ENCODE measurements at places on chromosomes 16 and 17.
A peak's percentile ranks its signal among the peaks of the same experiment; 100 is the strongest.

DNA sequence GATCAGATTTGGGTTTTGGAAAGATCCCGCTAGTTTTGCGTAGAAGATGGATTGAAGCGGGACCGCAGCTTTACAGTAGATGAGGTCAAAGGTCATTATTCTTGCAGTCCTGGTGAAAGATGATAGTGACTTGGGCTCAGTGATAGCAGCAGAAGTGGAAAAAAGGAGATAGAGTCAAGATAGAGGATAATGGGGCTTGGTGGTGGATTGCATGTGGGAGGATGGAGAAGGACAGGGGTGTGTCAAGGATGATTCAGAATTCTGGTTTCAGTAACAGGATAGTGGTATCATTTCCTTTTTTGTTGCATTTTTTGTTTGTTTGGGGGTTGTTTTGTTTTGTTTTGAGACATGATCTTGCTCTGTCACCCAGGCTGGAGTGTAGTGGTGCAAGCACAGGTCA, 28.7 kb downstream of the CHD9NB start:
- no peak for DNase-seq

- peak; percentile 20 for DNase-seq
These were observed 1.1 kb upstream of the WBP2 start for GRCh38 chr17:75856062-75856756.

- DNase-seq: no peak
These were observed 224.2 kb downstream of the C16orf78 start for GRCh38 chr16:49597796-49598195.

DNA sequence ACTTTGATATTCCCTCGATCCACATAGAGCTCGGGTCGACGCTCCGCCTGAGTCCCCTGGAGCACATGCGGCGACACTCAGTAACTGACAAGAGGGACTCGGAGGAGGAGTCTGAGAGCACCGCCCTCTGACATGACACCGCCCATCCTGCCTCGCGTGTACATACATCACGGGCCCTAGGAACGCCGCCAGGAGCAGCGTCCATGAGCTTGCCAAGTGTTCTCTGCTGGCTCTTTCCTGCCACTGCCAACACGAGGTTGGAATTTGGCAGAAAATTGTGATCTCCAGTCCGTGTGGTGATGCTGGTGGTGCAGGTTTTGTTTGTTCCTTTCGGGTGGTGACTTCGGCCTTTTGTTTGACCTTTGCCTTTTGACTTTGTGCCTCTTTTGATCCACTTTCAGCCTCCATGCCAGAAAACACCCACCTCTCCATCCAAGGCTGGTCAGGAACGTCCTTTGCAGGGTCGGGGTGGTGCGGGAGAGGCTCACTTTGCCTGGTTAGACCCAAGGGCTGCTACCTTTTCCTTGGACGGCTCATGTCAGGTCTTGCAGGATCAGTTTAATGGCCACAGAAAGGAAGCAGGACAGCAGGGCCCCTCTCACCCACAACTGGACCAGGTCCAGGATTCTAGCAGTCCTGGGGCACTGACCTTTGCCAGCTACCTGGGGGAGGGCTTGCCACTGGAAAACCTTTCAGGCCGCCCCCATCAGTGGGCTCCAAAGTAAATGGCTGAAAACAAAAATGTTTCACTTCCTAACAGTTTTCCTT, 27.6 kb downstream of the ELAC2 start:
- no peak for DNase-seq

- DNase-seq: no peak
These were observed 269.1 kb upstream of the HSBP1 start for GRCh38 chr16:83538707-83539106.

DNA sequence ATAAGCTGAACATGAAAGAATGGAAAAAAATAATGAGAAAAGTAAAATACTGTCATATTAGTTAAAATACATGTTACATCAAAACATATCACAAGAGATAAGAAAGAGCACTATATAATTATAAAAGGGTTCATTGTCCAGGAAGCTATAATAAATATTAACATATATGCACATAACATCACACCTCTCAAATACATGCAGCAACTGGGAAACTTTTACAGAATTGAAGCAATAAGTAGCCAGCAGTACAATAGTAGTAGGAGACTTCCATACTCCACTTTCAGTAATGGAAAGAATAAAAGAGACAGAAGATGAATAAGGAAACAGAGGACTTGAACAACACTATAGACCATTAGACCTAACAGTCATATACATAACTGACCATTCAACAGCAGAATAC, 90.4 kb downstream of the AHSP start:
- no peak for DNase-seq

- DNase-seq: no peak
These were observed 47.3 kb downstream of the UBE2G1 start for GRCh38 chr17:4319221-4319620.

GRCh38 chr17:34254146-34254545, 939 bp upstream of the CCL2 start:
- DNase-seq: no peak

DNA sequence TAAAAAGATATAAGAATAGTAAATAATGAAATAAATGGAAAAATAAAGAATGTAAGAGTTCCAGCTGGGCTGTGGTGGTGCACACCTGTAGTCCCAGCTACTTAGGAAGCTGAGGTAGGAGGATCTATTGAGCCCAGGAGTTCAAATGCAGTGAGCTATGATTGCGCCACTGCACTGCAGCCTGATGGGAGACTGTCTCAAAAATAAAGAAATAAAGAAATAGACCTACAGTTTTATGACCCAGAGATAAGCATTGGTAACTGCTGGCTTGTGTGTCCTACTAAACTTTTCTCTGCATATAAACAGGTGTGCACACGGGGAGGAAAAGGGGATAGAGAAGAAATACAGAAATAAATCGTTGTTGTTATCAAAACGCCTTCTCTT, 7.8 kb upstream of the PDP2 start:
- DNase-seq: no peak

DNA sequence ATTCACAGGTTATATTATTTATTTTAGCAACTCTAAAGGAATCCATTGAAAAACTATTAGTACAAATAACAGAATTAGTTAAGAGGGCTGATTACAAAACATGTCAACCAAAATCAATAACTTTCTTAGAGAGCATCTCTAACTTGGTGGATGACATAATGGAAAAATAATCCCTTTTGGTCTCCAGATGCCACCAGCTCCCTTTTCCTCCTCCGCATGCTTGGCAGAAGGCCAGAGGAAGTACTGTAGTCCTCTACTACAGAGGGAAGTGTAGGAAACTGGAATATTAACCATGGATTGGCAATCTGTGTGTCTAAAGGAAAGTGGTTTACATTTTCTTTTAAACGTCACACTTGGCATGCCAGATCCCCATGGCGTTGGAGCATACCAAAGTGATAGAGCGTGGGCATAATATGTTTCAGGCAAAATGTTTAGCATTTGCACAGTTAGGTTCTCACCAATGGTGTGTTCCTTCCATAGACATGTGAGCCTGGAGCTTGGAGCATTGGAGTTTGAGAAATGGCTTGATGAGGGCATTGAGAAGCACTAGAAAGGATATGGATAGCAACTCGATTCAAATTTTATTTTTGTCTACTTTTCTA, 106.3 kb downstream of the PRKCB start:
- DNase-seq: no peak

DNA sequence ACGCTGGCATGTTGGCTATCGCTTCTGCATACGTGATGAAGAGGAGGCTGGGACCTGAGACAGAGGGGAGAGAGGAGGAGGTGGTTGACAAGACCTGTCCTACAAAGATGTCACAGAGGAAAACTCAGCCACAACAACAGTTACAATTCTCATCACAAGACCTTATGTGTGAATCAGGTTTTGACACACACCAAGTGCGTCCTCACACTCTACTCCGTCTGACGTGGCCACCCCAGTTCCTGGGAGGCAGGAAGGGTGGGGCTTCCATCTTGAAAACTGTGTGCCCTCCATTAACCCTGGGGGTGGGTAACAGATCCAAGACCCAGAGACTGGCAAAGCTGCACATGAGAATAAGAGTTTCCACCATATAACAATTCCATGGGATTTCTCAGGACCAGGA, 24.1 kb downstream of the SLC6A4 start:
- no peak for DNase-seq

DNA sequence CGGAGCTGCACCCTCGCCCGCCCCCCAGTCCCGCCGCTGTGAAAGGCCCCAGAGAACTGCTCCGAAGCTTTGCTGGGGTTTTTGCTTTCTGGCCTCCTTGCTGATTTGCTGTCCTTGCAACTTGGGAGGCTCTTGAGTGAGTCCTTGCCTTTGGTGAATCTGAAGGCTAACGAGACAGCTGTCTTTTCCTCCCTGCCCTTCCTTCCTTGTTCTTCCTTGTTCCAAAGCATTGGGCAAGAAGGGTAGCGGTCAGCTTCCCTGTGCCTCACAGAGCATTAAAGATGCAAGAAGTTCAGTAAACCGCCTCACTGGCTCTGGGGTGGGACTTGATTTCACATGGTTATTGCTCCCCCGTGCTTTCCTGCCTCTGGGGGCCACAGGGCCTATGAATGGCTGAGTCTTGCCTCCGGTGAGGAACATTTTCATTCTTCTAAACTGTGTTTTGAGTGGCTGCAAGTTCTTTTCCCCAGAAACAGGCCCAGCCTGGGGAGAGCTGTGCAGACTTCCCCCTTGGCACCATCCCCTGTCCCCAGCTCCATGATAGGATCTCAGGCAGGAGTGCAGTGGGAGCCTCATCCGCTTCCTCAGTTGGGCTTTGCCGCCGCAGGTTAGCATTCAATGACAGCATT, 1.4 kb downstream of the YPEL2 start:
- DNase-seq: no peak

DNA sequence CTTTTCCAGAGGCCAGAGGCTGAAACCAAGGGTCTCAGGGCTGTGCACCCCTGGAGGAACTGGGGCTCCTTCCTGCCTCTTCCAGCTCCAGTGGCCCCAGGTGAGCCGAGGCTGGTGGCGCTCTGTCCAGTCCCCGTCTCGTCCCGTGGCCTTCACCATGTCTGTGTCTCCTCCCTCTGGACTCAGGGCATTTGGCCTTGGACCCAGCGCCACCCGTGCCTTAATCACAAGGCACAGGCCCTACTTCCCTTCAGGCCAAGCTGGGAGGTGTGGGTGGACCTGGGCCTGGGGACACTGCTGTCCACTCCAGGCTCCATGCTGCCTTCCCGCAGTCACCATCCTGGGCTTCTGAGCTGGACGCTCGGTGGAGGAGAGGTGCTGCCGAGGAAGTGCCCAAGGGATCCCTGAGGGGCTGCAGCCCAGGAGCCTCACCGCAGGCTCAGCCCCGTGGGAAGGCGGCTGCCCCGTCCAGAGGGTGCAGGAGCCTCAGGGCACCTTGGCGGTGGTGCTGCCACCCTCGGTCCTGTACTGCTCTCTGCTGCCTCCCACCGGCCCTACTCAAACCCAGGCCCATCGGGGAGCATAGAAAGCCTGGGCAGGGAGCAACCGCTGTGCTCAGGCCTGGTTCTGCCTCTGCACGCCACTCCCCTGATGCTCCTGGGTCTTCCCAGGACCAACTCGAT, 9.6 kb upstream of the APRT start:
- no peak for DNase-seq

- peak; percentile 71 for DNase-seq
These were observed 11.1 kb downstream of the TSPOAP1 start for GRCh38 chr17:58317421-58318064.

DNA sequence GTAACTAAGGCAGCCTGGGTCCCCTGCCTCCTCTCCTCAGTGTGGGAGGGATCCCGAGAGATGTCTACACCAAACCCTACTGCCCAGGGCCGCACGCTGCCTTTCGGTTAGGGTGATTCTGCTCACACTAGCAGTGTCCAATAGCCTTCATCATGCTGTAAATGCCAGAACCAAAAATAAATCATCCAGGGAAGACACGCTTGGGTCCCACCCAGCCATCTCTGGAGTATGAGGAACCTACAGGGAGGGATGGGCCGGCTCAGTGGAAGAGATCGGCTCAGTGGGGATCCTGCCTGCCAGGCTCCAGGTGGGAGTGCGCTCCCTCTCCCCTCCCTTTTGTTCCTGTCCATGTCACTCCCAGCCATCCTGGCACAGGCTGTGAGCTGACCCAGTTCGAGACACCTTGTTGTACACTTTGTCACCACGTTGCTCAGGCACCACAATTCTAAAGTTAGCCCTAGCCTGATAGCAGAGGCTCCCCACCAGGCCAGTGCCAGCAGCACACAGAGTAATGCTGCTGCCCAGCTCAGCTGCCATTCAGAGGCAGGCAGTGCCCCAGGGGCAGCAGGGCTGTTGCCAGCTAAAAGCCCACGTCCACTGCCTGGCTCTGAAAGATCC, 24.5 kb downstream of the PEMT start:
- DNase-seq: no peak

DNA sequence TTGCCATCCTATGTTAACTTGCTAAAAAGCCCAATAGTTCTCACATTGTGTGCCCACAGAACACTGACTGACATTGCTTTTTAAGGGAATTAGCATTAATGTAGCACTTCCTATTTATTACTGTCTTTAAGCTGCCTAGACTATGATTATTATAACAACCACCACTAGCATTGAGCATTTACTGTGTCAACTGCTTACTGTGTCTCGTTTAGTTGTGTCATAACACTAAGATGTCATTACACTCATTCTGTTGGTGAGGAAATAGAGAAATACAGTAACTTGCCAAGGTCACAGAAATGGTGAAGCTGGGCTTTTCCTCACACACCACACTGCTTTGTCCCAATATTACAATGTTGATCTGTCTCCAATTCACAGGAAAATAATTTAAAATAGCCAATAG, 30.2 kb downstream of the TRIM25 start:
- no peak for DNase-seq

- DNase-seq: no peak
These were observed 125.4 kb downstream of the MAP2K6 start for GRCh38 chr17:69539781-69540319.

DNA sequence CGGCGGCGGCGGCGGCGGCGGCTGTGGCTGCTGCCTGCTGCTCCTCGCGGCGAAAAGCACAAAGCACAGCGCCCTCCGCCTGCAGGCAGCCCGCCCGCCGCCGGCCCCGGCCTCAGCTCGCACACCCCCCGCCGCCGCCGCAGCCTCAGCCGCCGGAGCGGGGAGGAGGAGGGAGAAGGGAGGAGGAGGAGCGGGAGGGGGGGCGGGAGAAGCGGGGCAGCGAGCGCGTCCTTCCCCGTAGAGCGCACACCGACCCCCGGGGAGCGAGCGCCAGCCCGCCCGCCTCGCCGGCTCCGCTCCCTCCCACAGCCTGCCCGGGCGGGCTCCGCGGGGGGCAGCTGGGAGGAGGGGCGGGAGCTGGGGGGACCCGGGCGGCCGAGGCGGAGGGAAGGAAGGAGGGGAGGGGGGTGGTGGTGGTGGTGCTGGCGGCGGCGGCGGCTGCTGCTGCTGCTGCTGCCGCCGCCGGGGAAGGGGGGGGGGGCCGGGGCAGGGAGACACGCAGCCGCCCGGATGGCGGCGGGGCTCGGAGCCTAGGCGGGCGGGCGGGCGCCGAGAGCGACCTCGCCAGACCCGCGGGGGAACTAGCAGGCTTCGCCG, at the start of gene UBTF:
UBTF (minus strand) TSS at position 60 of the 597 bp plus-strand sequence. CDS start 1,446 bp downstream, outside the sequence.
- peak; percentile 60 for DNase-seq
